Kidney (tissue), 22 donors: ENCODE measurements at places on chromosomes 12 and 14. TPM values are rescaled to one million over a fixed set of nuclear protein-coding genes. Genes with fewer than 3 reads are reported as not detected.

GRCh38 chr12:77118696-77119095, 53.3 kb upstream of the E2F7 start:
- H3K27me3 ChIP-seq = no peaks in the 10 kb centered on the region
- no peaks in the 10 kb centered on the region for H3K4me1 ChIP-seq
- no peak overlapping the region for H3K4me3 ChIP-seq
- H3K27ac ChIP-seq = no peak overlapping the region
- no peak for DNase-seq
- H3K36me3 ChIP-seq = no peaks in the 10 kb centered on the region

Gene CCDC184
- polyA plus RNA-seq = 1.7 TPM

GRCh38 chr12:27104546-27104945, 22.2 kb upstream of the C12orf71 start:
- DNase-seq = no peak
- no peak overlapping the region for H3K4me3 ChIP-seq
- H3K27ac ChIP-seq = no peak overlapping the region
- no peaks in the 10 kb centered on the region for H3K27me3 ChIP-seq

DNA sequence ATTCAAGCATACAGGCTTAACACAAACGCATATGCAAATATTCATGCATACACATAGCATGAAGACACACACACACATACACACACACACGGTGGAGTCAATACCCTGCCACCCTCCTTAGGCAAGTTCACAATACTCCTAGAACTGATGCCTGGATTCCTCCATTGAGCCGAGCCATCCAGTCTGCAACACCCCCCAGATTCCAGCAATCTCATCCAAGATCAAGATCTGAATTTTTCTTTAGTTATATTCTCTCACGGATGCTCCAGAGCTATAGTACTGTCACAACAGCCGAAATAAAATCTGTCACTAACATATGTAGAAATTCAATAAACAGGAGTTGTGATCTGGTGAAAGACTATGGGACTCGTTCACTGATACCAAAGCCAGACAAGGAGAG, 110.8 kb downstream of the NUAK1 start:
- no peaks in the 10 kb centered on the region for H3K27me3 ChIP-seq
- H3K36me3 ChIP-seq = no peaks in the 10 kb centered on the region
- H3K4me1 ChIP-seq = peaks cover 8% of the 10 kb centered on the region
- H3K27ac ChIP-seq = no peak overlapping the region

DNA sequence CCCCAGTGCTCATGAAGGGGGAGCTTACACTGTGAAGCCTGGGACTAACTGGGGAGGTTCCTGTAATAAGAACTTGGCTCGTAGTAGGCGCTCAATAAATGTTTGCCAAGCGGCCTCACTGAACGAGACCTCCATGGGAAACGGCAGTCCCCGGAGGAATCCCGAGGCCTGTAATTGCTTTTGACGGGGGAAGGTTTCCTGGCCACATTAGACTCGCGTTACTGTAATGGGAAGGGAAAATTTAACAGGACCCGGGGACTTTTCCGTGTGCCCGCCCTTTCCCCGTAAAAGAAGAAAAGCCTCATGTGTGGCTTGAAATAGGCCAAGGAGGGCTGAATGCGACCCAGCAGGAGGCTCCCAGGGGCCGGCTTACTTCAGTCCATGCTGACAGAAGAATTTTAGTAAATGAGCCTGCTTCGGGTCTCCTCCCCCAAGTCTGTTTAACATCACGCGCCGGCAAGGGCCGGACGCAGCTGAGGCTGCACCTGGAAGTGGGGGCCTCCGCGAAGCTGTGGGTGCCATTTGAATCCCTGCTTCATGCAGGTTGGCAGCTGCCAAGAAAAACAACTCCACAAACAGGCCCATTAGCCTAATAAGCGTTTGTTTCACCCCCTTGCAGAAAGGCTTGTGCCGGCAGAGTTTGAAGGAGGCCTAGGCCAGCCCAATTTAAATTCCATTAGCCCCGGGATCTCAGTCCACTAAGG, 39.8 kb upstream of the PWP1 start:
- peak; percentile 23 for DNase-seq
- no peaks in the 10 kb centered on the region for H3K4me1 ChIP-seq
- H3K27ac ChIP-seq = no peak overlapping the region
- H3K27me3 ChIP-seq = no peaks in the 10 kb centered on the region

GRCh38 chr12:84134797-84135366, 777.7 kb downstream of the SLC6A15 start:
- H3K4me3 ChIP-seq = no peak overlapping the region
- H3K27ac ChIP-seq = no peak overlapping the region
- H3K36me3 ChIP-seq = no peaks in the 10 kb centered on the region
- no peaks in the 10 kb centered on the region for H3K4me1 ChIP-seq
- DNase-seq = no peak

DNA sequence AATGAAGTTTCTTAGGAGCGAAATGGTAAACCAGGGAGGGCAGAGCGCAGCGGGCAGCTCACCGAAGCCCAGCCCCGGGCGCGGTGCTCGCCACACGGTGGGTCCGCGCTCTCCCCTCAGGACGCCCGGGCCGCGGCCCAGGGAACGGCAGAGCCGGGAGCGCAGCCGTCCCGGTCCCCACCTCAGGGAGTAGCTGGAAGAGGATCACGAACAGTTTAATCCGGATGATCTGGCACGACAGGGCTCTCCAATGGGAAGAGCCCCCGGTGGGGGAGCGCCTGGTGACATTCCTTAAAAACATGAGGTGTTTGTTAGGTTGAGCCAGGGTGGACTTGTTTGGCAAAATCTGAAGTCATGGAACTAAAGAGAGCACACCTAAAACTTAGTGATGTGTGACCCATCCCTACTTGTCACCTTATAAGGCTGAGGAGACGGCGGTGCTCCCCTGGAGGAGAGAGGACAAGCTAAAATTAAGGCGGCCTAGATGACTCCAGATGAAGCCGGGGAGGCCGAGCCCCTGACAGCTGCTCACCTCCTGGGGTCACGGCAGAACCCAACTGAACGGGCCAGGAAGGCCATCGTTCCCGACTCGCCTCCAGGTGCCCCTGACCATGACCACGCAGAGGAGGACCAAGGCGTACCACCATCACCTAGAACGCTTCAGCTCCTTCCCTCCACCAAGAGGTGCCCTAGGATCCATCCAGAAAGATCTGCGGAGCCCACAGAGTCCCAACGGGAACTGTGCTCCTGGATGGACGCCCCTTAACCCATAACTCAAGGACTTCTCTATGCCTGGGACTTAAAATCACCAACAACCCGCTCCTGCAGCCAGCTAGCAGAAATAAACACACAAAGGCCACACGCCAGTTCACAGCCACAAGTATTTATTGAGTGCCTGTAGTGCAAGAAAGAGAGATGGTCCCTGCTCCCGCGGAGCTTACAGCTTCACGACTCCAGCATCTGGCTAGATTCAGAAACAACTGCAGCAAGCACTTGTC, 866 bp upstream of the PITPNM2 start:
- no peaks in the 10 kb centered on the region for H3K36me3 ChIP-seq
- H3K27me3 ChIP-seq = no peaks in the 10 kb centered on the region
- peak overlapping the region; percentile 90 for H3K27ac ChIP-seq
- DNase-seq = peak; percentile 54
- H3K4me3 ChIP-seq = peak overlapping the region; percentile 51

Gene ING4
- polyA plus RNA-seq = 56.0 TPM

Gene C14orf180
- polyA plus RNA-seq = 3.1 TPM

Gene CABP1
- polyA plus RNA-seq = 24.1 TPM

Gene TMEM229B
- 3.1 TPM for polyA plus RNA-seq

- no peaks in the 10 kb centered on the region for H3K27me3 ChIP-seq
- H3K4me3 ChIP-seq = no peak overlapping the region
- no peak overlapping the region for H3K27ac ChIP-seq
- H3K36me3 ChIP-seq = no peaks in the 10 kb centered on the region
- DNase-seq = no peak
Observed at GRCh38 chr12:71299541-71300376, 139.8 kb upstream of the LGR5 start.

- no peaks in the 10 kb centered on the region for H3K27me3 ChIP-seq
- H3K4me3 ChIP-seq = no peak overlapping the region
- DNase-seq = no peak
- peak overlapping the region; percentile 89 for H3K27ac ChIP-seq
- no peaks in the 10 kb centered on the region for H3K36me3 ChIP-seq
Observed at GRCh38 chr14:75427126-75427481, 718 bp upstream of the JDP2 start.

GRCh38 chr12:46403719-46404070, 31.1 kb upstream of the SLC38A2 start:
- no peak overlapping the region for H3K27ac ChIP-seq
- no peaks in the 10 kb centered on the region for H3K36me3 ChIP-seq
- H3K4me1 ChIP-seq = peaks cover 2% of the 10 kb centered on the region
- DNase-seq = no peak

- no peaks in the 10 kb centered on the region for H3K36me3 ChIP-seq
- DNase-seq = no peak
- no peaks in the 10 kb centered on the region for H3K27me3 ChIP-seq
- no peak overlapping the region for H3K4me3 ChIP-seq
Observed at GRCh38 chr14:106083082-106083481, 556.7 kb downstream of the TMEM121 start.

- no peak overlapping the region for H3K4me3 ChIP-seq
- DNase-seq = no peak
- H3K27ac ChIP-seq = no peak overlapping the region
- H3K36me3 ChIP-seq = no peaks in the 10 kb centered on the region
- H3K27me3 ChIP-seq = no peaks in the 10 kb centered on the region
- H3K4me1 ChIP-seq = no peaks in the 10 kb centered on the region
Observed at GRCh38 chr12:21054334-21054733, 76.7 kb upstream of the SLCO1B1 start.

Gene COX8C
- polyA plus RNA-seq = not detected

GRCh38 chr12:64389154-64389553, 1.4 kb downstream of the C12orf56 start:
- H3K27ac ChIP-seq = no peak overlapping the region
- H3K4me3 ChIP-seq = no peak overlapping the region
- H3K27me3 ChIP-seq = no peaks in the 10 kb centered on the region
- no peak for DNase-seq
- peaks cover 2% of the 10 kb centered on the region for H3K4me1 ChIP-seq

DNA sequence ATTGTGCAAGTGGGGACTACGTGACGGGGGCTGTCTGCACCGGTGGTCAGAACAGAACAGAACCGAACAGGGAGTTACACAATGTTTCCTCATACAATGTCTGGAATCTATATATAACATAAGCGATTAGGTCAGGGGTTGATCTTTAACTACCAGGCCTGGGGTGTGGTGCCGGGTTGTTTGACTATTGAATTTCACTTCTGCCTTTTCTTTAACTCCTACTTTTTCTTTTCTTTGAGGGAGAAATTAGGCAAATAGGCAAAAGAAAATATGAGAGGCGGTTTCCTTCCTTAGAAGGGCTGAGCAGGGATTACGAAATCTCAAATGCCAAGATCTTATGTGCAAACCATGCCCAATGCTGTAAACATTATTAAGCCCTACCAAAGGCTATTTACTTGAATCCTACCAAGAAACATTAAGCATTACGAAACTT, 140.3 kb downstream of the SLC38A6 start:
- H3K4me1 ChIP-seq = no peaks in the 10 kb centered on the region
- no peaks in the 10 kb centered on the region for H3K36me3 ChIP-seq
- H3K27ac ChIP-seq = no peak overlapping the region
- no peaks in the 10 kb centered on the region for H3K27me3 ChIP-seq
- H3K4me3 ChIP-seq = no peak overlapping the region

GRCh38 chr12:93146263-93146939, 217.3 kb upstream of the EEA1 start:
- H3K27ac ChIP-seq = no peak overlapping the region
- H3K36me3 ChIP-seq = no peaks in the 10 kb centered on the region
- no peaks in the 10 kb centered on the region for H3K27me3 ChIP-seq
- H3K4me1 ChIP-seq = peaks cover 5% of the 10 kb centered on the region

- H3K36me3 ChIP-seq = no peaks in the 10 kb centered on the region
- no peaks in the 10 kb centered on the region for H3K4me1 ChIP-seq
- H3K4me3 ChIP-seq = no peak overlapping the region
- no peak overlapping the region for H3K27ac ChIP-seq
Observed at GRCh38 chr12:67720351-67720856, 71.9 kb downstream of the DYRK2 start.

- no peak overlapping the region for H3K27ac ChIP-seq
- no peaks in the 10 kb centered on the region for H3K4me1 ChIP-seq
- no peak for DNase-seq
- H3K36me3 ChIP-seq = peaks cover 9% of the 10 kb centered on the region
- H3K27me3 ChIP-seq = no peaks in the 10 kb centered on the region
- H3K4me3 ChIP-seq = no peak overlapping the region
Observed at GRCh38 chr14:67749341-67750084, 47.8 kb downstream of the RDH12 start.

DNA sequence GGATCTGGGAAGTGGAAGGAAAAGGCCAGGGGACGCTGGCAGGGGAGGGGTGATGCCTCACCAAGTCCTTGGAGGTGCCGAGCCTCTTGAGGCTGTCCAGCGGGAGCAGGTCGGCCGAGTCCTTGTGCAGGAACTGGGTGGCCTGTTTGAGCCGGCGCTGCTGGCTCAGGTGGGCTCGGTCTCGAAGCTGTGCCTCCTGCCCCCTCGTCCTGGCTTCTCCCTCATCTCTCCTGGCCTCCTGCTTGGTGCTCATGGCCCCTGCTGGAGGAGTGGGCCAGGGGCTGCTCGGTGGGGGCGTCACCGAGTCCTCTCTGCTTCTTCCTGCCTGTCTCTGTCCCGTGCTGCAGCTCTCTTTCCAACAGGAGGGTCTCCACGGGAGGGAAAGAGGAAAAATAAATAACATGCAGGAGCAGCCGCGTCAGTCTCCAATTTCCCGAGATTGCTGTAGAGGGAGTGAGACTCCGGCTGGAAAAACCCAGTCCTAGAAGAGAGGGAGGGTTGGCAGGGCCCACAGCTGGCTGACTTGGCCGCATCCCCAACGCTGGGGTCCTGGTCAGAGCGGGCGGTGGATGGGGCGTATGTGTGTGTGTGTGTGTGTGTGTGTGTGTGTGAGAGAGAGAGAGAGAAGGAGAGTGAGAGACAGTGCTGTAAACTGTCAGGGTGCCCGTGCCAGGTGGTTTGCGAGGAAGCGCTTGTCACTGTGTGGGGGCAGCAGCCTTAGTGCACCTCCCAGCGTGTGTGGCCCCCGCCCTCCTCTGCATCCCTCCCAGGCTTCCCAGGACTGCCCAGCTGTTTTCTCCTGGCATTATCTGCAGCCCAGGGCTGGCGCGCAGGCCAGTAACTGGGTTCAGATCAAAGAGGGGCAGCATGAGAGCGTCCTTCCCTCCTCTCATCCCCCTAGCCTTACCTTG, at the start of gene NRIP2:
Gene NRIP2 (minus strand): TSS at position 455 of the 911 bp plus-strand sequence. CDS start 52 bp downstream, at position 403.
- peak within 1 kb of the TSS; percentile 39 for H3K27ac ChIP-seq
- peaks cover 5% of the 10 kb centered on the region for H3K36me3 ChIP-seq
- no peaks in the 10 kb centered on the region for H3K27me3 ChIP-seq
- H3K4me3 ChIP-seq = peak within 1 kb of the TSS; percentile 38
- DNase-seq = peak; percentile 93

- no peak overlapping the region for H3K27ac ChIP-seq
- no peaks in the 10 kb centered on the region for H3K36me3 ChIP-seq
- H3K27me3 ChIP-seq = no peaks in the 10 kb centered on the region
- no peak for DNase-seq
Observed at GRCh38 chr12:95637471-95638155, 86.3 kb upstream of the USP44 start.

Gene LPAR5
- polyA plus RNA-seq = 0.97 TPM
